Right atrium auricular region (tissue), 2 donors: ENCODE measurements at places on chromosomes 3 and 15. TPM values are rescaled to one million over a fixed set of nuclear protein-coding genes. Genes with fewer than 3 reads are reported as not detected.
A peak's percentile ranks its signal among the peaks of the same experiment; 100 is the strongest.

GRCh38 chr15:42725331-42725903 lies 11.5 kb downstream of the CDAN1 start:
- no peak for DNase-seq

- DNase-seq: no peak
These were observed 34.6 kb upstream of the CACNA2D3 start for GRCh38 chr3:54087581-54088410.

DNA sequence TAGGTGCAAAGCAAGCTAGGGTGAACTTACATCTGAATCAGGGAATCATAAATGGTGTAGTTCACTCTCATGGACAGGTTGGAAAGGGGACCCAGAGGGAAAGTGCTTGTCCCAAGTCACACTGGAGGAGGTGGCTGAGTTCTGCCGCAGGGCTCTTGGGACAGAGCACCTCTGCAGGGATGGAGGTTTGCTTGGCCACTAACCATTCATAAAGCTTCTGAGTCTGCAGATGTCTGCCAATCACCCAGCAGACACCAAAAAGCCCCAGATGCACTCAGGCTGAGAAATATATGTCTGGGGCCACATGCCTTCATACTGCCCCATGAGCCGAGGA lies 17.9 kb upstream of the RTP2 start:
- DNase-seq: no peak

- no peak for DNase-seq
These were observed 199.6 kb downstream of the TJP1 start for GRCh38 chr15:29622637-29623036.

DNA sequence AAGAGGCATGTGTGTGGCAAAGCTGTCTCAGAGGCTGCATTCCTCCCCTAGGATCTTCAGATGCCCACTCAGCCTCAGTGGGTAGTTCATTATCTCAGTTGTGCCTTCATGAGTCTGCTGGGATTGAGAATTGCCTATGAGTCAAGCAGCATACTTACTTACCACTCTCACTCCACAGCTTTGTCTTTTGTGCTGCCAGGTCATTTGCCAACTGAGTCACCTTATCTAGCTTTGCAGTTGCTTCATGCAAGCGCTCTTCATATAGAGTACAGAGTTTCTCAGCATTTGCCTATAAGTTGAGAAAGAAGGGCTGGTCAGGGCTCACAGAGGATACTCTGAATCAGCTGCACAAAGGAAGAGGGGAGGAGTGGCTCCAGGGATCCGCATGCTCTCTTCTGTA lies 89.5 kb downstream of the MYH15 start:
- DNase-seq: no peak

GRCh38 chr3:13745636-13746035 lies 134.2 kb downstream of the WNT7A start:
- no peak for DNase-seq

DNA sequence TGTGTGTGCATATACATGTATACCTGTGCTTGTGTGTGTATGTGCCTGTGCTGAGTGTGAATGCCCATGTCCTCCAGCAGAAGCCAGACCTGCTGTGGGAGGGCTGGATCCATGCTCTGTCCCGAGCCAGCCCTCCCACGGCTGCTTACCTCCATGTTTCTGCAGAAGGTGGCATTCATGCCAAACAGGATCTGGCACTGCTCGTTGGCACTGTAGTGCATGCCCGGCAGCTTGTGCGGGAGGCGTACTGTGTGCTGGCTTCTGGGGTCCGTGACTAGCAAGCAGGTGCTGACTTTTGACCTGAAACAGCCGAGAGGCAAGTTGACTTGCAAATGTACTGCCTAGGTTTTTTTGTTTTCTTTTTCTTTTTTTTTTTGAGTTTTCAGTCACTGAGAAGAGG lies 189.3 kb downstream of the ADAMTS17 start:
- DNase-seq: no peak

- DNase-seq: no peak
These were observed 949 bp upstream of the RFC4 start for GRCh38 chr3:186807231-186807630.

DNA sequence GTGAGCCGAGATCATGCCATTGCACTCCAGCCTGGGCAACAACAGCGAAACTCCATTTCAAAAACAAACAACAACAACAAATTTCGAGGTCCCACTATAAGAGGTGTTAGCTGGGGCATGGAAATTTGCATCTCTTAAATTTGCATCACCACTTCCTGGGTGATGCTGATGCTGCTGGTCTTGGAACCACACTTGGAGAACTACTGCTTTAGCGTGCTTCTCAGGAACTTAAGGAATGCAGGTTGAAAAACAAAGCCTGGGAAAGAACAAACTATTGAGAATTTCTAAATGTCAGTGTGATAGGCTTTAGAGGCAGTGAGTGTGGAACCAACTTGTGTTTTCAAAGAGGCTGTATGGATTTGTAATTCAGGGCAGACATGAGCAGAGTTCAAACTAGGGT lies 858.4 kb upstream of the ARPP21 start:
- no peak for DNase-seq

GRCh38 chr3:146339349-146339748 lies 88.4 kb upstream of the PLSCR4 start:
- no peak for DNase-seq

DNA sequence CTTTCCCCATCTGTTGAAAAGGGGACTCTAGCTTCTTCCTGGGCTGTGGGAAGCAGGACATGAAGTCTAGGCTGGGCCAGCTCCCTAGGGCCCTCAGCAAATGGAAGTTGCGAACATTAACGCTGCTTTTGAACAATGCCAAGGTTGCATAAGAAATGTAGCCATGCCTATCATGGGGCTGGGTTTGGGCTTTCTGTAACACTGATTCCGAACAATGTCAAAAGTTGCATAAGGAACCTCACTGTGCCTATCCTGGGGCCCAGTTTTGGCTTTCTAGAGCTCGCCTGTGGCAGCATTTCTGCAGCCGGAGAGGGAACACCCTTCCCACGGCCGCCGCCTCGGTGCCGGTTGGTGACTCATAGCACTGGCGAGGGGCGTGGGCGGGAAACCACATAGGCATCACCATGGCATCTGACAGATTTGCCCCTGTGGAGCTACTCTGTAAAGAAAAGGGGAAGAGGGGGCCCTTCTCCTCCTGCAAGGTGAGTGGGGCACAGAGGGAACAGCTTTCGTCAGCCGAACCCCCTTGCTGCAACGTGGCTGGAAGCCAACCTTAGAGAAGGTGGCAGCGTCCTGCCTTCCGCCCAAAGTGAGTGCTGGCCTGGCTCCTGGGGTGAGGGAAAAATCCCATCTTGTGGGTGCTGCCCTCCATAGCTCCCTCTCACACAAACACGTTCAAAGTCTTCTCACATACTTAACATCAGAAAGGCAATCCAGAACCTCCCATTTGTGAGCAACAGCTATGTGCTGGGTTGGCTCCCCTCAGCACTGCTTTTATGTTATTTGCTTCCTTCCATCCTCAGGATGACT lies 46.6 kb upstream of the ATP2B2 start:
- DNase-seq: peak; percentile 60

GRCh38 chr3:38579141-38579540 lies 70.3 kb downstream of the SCN5A start:
- DNase-seq: peak; percentile 63

GRCh38 chr3:64870876-64871646 lies 183.3 kb upstream of the ADAMTS9 start:
- no peak for DNase-seq

GRCh38 chr3:182908471-182908870 lies 71.9 kb downstream of the DCUN1D1 start:
- no peak for DNase-seq

- no peak for DNase-seq
These were observed 31.3 kb upstream of the CCDC54 start for GRCh38 chr3:107345822-107346405.

GRCh38 chr15:23857028-23857641 lies 170.0 kb upstream of the NDN start:
- no peak for DNase-seq

DNA sequence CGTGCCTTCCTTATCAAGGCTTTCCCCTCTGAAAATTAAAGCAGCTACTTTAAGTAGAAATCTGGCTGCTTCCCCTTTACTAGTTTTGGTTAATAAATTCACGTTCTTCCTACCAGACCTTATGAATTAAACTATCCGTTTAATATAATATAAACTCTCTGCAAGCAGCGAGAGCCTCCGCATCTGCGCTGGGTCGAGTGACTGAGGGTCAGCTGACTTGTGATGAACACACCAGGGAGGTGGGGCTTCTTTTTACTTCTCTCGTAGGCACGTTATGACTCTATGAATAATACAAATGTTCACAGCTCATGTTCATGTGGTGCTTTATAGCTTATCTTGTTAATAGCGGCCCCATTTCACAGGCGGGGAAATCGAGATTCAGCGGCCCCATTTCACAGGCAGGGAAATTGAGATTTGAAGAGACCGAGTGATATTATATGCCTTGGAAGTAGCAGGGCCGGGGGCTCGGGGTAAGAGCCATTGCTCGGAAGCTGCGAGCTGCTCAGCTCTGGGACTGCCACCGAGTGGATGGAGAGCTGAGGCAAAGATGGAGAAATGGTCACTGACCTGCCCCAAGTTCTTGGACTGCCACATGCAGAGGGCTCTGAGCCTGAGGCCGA lies 8.3 kb downstream of the MUC4 start:
- DNase-seq: no peak

DNA sequence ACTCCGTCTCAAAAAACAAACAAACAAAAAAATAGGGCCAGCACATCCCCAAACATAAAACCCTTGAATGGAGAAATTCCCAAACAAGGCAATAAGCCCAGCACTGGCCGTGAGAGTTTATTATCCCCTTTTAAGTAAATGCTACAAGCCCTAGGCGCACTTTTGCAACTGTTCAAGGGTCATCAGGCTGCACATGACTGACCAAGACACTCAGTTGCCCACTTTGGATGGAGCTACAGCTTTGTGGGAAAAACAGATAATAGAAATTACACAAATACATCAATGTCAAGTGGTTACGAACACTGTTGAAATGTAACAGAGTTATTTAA lies 33.7 kb upstream of the ZNF445 start:
- DNase-seq: no peak

DNA sequence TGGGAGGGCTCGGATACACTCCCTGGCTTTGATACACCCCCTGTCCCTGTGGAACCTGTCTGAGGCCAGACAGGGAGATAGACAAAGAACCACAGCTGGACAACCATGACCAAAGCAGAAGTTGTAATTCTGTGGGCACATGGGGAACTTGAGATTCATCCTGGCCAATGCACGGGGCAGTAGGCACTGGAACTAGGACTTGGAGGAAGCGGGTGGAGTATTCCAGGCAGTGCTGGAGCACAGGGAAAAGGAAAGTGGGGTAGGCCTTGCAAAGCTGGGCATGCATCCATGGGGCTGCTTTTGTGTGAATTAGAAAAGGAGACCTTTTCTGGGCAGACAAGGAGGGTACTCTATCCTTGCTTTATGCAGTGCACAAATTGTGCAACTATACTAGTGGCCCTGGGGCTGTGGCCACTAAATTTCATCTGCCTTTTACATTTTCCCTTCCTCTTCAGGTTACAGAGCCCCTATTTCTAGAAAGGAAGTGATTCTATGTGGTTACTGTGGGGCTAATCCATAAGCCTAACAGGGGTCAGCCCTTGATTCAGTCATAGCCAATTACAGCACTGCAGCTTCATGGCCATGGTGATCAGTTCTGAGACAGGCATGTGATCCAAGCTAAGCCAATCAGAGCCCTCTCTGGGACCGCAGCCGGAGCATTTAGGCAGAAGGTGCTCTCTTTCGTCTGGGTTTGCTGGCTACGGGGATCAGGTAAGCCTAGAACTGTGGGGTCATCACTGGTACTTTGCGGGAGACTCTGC lies 21.0 kb downstream of the CRABP1 start:
- no peak for DNase-seq

- no peak for DNase-seq
These were observed 23.4 kb downstream of the EMC4 start for GRCh38 chr15:34248190-34248589.

DNA sequence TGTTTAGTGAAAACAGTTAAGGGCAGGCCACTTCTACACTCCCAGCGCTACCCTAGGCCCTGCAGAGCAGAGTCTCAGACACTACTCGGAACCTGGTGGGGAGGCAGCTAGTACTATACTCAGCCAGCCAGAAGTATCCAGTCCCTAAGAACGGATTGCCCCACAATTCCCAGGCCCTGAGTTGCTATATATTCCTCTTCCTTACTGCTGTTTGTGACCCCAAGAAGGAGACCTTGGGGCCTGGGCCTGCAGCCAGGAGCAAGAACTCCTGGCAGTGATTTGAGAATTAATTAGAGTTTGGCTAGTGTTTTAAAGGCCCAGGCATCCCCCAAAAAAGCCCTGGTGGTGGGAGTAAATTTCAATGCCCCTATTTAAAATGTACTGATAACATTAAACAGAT lies 87.7 kb downstream of the RBPMS2 start:
- no peak for DNase-seq

DNA sequence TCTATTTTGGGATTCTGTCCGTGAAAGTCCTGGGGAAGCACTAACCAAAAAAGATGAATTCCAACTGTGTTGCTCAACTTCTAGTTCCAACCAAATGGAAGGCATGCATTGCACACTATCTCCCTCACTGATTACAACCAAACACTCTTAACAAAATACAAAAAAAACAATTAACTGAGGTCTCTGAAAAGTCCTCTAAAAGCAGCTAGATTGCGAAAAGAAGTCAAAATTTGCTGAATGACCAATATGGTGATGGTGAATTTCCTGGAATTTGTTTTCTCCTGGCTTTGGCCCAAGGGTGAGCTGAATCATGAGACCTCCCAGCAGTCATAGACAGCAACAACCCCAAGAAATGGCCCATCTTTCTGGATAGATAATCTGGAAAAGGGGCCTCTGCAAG lies 28.3 kb downstream of the CYP19A1 start:
- DNase-seq: peak; percentile 64

GRCh38 chr15:60396100-60396499 lies 1.7 kb downstream of the ANXA2 start:
- no peak for DNase-seq

- DNase-seq: no peak
These were observed 82.1 kb upstream of the ARHGEF3 start for GRCh38 chr3:56883828-56884227.

GRCh38 chr15:95324656-95325055 lies 1005.8 kb upstream of the NR2F2 start:
- DNase-seq: no peak

DNA sequence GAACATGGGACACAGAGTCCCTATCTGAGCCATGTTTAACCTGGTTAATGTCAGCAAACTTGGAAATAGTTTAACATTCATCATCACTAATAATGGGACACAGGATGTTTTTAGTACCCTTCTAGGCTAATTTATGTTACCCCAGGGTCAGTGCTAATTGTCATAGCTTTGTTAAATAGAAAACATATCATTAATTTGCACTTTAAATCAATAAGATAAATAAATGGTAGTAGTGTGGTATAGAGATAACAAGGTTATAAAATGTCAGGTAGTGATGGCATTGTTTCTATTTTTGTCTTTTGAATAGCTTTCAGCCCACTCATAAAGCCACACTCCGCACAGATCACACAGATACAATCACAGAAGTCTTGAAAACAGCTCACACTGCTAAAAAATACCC lies 534.9 kb downstream of the MECOM start:
- no peak for DNase-seq

The CTXN2 gene
- total RNA-seq: not detected

The GJD2 gene
- total RNA-seq: 42.3 TPM

The FBXW12 gene
- total RNA-seq: not detected

The WDR6 gene
- total RNA-seq: 71.1 TPM

The UBAP1L gene
- total RNA-seq: 0.48 TPM

The CFAP100 gene
- not detected for total RNA-seq

The STAC gene
- 0.33 TPM for total RNA-seq

The EXD1 gene
- not detected for total RNA-seq

The UTS2B gene
- 0.39 TPM for total RNA-seq

The SRGAP3 gene
- total RNA-seq: 5.0 TPM

The PPP1R14D gene
- total RNA-seq: not detected
